ENCODE measurements at places on chromosomes 12 and 14.
A peak's percentile ranks its signal among the peaks of the same experiment; 100 is the strongest.

GRCh38 chr12:53221203-53222080 lies 10.6 kb downstream of the RARG start:
- no peak for DNase-seq

DNA sequence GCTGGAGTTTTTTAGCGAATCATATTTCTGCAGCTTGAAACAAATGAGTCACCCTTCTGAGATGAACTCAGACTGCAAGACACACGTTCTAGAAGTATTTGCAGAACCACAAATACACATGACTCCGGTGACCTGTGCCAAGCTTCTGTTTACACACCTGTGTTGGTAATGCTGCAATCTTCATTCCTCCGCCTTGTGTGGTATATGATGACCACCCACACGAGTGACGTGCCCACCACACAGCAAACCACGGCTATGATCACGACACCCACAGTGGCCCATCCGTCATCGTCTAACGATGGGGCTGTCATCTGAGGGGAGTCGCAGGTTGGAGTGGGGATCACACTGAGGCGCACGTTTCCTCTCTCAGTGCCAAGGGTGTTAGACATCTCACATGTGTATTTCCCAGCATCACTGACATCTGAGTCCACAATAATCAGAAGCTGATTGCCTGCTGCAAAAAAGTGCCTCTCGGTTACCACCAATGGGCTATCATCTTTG lies 43.0 kb downstream of the LRIG3 start:
- DNase-seq, result no peak

GRCh38 chr14:104140213-104140462 lies 1.8 kb downstream of the KIF26A start:
- DNase-seq, result no peak

- no peak for DNase-seq
Observed at GRCh38 chr14:104968153-104968527, 10.0 kb downstream of the AHNAK2 start.

GRCh38 chr14:72792051-72792788 lies 101.7 kb downstream of the DPF3 start:
- no peak for DNase-seq

GRCh38 chr12:65836419-65837197 lies 12.3 kb downstream of the HMGA2 start:
- DNase-seq, result no peak

GRCh38 chr12:56261503-56262232 lies 3.5 kb upstream of the ANKRD52 start:
- no peak for DNase-seq

DNA sequence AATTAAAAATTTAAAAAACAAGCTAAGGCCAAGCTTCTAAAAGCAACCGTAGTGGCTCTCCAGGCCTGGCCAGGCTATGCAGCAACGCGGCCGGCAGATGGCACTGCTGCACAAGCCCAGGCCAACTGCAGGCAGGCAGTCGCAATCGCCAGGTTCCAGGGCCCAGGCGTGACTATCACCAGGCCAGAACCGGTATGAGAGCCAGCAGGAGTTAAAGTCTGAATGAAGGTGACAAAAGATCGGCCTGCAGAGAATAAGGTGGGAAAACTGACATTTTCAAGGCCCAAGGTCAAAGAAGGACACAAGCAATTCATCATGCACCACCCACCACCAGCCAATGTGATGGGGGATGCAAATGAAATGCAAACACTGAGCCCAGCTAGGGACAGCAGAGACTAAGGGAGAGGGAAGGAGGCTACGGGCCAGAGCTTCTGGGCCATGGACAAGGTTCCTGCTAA lies 43.6 kb upstream of the ANO2 start:
- peak; percentile 59 for DNase-seq

DNA sequence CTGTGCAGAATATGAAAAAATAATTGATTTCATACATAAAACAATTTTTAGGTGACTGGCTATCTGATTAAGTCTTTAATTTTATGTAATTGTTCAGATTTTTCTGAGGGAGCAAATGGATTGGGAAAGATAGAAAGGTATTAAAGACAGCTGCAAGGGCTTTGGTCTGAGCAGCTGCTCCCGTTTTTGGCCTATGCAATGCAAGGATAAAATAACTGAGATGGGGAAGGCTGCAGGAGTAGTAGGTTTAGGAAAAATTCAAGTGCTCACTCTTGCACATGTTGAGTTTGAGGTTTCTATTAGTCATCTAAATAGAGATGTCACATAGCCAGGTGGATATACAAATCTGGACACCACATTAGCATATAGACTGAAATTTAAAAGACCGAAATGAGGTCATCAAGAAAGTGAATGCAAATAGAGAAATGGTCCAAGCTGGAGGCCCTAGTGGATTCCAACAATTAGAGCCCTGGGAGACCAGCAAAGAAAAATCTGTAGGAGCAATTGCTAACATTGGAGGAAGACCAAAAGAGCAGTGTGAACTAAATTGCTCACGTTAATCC lies 144.0 kb downstream of the PPFIA2 start:
- no peak for DNase-seq

DNA sequence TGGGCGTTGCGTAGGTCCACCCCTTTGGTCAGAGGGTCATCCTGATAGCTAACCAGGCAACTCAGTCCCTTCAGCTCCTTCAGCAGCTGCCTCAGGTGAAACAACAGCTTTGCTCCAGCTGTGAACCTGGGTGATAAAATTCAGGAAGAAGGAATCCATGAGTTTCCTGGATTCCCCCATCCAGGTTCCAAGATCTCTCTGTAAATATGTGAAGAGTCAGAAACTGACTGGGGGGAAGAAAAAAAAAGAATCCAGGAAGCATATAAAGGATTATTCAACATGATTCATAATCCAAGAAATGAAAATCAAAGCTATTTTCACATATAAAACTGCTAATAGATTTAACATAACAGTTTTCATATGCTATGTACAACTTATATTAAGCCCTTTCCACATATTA lies 8.6 kb downstream of the STAT2 start:
- DNase-seq, result no peak

- DNase-seq, result no peak
Observed at GRCh38 chr14:75303381-75303789, 24.8 kb downstream of the FOS start.

DNA sequence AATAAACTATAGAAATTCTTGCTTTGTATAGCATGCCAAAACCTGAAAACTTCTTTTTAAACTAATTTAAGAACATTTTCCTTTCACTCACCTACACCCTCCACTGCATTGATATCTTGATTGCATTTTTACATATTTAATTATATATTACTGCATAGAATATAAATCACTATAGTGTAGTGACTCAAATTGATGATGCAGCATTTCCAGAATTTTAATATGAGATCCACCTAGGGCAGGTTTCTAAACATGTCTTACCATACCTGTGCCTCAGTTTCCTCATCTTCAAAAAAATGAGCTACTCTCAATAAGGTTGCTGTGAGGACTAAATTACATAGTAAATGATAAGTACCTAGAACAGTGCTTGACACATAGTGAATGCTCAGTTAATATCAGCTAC lies 881.5 kb downstream of the RPS29 start:
- DNase-seq, result no peak

- no peak for DNase-seq
Observed at GRCh38 chr14:102579696-102580549, 12.5 kb upstream of the RCOR1 start.

- no peak for DNase-seq
Observed at GRCh38 chr14:32190673-32191072, 11.2 kb upstream of the RNU6-7 start.

- DNase-seq, result no peak
Observed at GRCh38 chr12:34604227-34604626, 581.9 kb downstream of the ALG10 start.

DNA sequence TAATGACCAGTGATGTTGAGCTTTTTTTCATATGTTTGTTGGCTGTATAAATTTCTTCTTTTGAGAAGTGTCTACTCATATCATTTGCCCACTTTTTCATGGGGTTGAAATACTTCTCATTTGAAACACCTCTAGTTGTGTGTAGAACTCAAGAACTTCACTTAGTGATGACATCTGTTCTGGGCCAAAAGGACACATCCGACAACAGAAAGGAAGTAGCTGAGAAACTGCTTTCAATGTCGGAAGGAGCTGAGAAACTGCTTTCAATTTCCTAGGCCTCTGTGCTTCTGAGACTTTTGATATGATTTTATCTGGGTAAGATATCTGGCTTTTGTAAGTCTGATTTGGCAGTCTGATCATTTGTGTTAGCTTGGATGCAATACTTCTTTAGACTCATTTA lies 635.3 kb downstream of the TMTC2 start:
- no peak for DNase-seq

- no peak for DNase-seq
Observed at GRCh38 chr12:93102744-93103143, 173.6 kb upstream of the EEA1 start.

DNA sequence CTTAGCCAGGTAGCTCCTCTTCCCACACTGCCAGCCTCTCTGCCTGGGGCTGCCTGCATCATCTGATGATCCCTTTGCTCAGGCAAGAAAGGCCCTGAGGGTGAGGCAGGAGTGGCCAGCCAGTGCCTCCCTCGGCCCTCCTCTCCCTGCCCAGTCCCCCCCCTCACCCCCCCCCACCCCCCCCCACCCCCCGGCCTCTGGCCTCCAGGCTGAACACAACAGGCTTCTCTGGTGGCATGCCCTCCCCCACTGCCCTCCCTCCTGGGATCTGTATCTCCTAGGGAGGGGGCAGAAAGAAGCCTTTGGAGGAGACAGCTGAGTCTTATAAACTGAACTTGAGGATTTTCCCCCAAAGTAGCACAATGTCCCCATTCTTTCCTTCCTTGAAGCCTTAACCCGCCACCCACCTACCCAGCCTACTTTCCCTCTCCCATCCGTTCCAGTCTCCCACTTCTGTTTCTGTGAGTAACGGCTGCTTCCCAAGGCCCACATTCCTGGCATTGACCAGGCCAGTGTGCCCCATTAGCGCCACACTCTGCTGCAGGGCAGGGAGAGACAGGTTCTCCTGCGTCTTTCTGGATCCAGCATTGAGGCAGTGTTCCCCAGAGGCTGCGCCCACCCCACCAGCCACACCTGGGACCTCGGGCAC lies 82.1 kb downstream of the B4GALNT3 start:
- no peak for DNase-seq

GRCh38 chr12:53842686-53843085 lies 90.9 kb upstream of the CISTR start:
- no peak for DNase-seq

GRCh38 chr12:53007343-53007742 lies 1.1 kb downstream of the EIF4B start:
- no peak for DNase-seq

DNA sequence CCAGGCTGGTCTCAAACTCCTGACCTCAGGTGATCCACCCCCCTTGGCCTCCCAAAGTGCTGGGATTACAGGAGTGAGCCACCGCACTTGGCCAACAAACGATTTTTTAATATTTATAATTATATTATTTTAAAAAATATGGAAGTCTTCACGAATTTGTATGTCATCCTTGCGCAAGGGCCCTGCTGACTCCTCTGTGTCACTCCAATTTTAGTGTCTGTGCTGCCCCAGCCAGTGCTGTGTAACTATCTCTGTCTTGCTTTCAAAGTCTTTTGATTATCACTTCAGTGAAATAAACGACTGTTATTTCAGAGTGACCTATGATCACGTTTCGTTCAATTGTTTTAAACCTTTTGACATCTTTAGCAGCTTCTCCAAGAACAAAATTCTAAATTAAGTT lies 13.1 kb upstream of the MMP17 start:
- no peak for DNase-seq

DNA sequence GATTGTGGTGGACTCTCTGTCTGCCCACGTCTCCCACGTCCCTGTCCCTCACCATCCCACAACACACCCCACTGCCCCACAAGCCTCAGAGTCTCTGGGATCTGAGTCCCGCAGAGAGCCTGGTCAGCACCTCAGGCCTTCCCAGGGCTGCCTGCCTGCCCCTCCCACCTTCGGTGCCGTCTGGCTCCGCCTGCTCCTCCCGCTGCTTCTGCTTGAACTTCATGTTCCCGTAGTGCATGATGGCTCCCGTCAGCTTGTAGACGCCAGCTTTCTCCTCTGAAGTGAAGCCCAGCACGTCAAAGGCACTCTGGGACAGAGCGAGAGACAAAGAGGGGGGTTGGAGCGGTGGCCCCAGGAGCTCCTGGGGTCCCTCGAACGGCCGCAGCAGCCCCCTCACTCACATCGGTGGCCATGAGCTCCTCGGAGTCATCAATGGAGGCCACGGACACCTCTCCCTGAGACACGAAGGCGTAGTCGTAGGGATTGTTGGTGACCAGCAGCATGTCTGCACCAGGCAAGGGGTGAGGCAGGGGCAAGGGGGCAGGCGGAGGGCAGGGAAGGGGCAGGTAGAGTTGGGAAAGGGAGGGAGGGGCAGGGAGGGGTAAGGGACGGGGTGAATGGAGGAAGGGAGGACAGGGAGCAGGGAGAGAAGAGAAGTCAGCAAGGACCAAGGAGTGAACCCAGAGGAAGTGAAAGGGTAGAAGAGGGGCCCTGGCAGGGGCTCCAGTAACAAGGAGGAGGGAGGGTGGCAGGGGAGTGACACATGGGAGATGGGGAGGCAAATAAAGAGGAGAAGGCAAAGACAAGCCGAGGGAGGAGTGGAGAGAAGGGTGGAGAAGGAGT lies 5.6 kb downstream of the MYH6 start:
- DNase-seq, result no peak

- no peak for DNase-seq
Observed at GRCh38 chr12:19894050-19894449, 454.8 kb downstream of the AEBP2 start.

GRCh38 chr12:58007875-58008274 lies 66.5 kb downstream of the ATP23 start:
- no peak for DNase-seq

- DNase-seq, result no peak
Observed at GRCh38 chr14:61478971-61479473, 157.6 kb downstream of the PRKCH start.

DNA sequence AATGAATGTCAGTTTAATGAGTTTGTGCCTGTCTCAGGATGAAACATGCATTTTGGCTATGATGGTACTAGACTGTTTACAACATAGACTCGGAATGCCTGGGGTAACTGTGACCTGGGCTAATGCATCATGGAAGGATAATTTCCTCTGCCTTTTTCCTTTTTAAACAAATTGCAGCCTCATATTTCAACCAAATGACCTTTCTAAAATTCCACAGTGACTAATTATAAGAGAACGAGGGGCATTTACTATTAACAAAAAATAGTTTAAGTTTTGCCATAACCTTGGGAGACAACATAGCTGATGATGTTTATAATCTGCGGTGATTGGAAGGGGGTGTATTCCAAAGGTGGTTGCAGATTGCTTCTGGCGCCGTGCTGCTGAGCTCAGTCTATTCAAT lies 1140.5 kb downstream of the GALC start:
- no peak for DNase-seq

DNA sequence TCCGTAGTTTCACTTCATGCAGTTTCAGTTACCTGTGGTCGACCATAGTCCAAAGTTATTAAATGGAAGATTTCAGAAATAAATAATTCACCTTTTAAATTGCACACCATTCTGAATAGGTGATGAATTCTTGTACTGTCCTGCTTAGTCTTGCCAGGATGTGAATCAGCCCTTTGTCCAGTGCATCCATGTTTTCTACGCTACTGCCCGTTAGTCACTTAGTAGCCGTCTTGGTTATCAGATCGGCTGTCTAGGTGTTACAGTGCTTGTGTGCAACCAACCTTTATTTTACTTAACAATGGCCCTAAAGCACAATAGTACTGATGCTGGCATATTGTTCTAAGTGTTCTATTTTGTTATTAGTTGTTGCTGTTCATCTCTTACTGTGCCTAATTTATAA lies 146.7 kb downstream of the ACSS3 start:
- no peak for DNase-seq

GRCh38 chr14:74483321-74483720 lies 9.8 kb downstream of the NPC2 start:
- no peak for DNase-seq
